ENCODE measurements at places on chromosomes 1 and 21. TPM values are rescaled to one million over a fixed set of nuclear protein-coding genes. Genes with fewer than 3 reads are reported as not detected.

- H3K27ac ChIP-seq, result no peak overlapping the region
- no peak for DNase-seq
- H3K4me3 ChIP-seq, result no peak overlapping the region
- no peaks in the 10 kb centered on the region for H3K27me3 ChIP-seq
Measured at GRCh38 chr1:13817906-13818305, 117.9 kb downstream of the PRDM2 start.

The ADORA1 gene
- 5.2 TPM for total RNA-seq

DNA sequence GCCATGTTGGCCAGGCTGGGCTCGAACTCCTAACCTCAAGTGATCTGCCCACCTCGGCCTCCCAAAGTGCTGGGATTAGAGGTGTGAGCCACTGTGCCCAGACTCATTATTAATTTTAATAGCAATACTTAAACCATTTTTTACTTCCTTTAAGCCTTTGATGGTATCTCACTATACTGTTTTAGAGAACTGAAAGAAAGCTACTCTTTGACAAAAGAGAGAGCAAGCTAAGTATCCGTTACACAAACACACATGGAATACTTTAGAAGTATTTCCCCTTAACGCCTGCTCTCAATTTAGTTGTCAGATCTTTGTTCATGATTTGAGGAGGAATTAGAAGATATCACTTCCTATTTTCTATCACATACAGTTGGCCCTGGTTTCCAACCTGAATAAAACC is 189.4 kb downstream of the COP1 start:
- no peaks in the 10 kb centered on the region for H3K4me1 ChIP-seq
- H3K36me3 ChIP-seq, result peaks cover 6% of the 10 kb centered on the region
- H3K4me3 ChIP-seq, result no peak overlapping the region
- no peak for DNase-seq
- no peaks in the 10 kb centered on the region for H3K27me3 ChIP-seq
- H3K27ac ChIP-seq, result no peak overlapping the region

- no peak overlapping the region for H3K4me3 ChIP-seq
- no peak for DNase-seq
- no peak overlapping the region for H3K27ac ChIP-seq
- no peaks in the 10 kb centered on the region for H3K36me3 ChIP-seq
- no peaks in the 10 kb centered on the region for H3K4me1 ChIP-seq
- H3K27me3 ChIP-seq, result no peaks in the 10 kb centered on the region
Measured at GRCh38 chr1:117899801-117900200, 29.6 kb downstream of the GDAP2 start.

DNA sequence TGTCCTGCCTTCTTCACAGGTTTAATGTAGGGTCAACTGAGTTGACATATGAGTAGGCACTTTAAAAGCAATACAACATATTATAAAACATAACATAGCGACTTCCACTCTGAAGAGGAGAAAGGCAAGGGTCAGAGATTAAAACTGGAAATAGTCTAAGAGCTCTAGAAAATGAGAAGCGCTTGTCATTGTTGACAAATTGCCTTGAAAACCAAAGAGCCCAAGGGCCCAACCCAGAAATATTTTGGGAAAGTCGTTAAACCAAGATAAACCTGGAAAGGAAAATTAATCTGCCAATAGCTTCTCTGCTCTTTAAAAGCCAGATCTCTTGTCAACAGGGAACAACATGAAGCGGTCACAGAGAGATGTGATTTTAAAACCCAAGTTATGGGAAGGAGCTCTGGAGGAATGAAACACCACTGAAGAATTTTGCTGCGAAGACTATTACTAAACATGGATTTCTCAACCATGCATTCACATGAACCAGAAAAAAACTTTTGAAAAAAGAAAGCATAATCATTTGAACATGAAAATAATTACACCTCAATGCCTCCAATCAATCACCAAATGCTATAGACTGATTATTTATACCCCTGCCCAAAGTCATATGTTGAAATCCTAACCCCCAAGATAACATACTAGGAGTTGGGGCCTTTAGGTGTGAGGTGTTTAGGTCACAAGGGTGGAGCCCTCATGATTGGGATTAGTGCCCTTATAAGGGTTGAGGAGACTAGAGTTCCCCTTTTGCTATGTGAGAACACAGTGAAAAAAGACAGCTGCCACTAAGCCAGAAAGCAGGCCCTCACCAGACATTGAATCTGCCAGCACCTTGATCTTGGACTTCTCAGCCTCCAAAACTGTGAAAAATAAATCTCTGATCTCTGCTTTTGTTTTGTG is 33.0 kb upstream of the MTF1 start:
- H3K4me1 ChIP-seq, result no peaks in the 10 kb centered on the region
- no peak overlapping the region for H3K27ac ChIP-seq
- H3K27me3 ChIP-seq, result no peaks in the 10 kb centered on the region
- H3K36me3 ChIP-seq, result no peaks in the 10 kb centered on the region

- H3K27ac ChIP-seq, result no peak overlapping the region
- no peaks in the 10 kb centered on the region for H3K36me3 ChIP-seq
- DNase-seq, result no peak
- H3K4me3 ChIP-seq, result no peak overlapping the region
- H3K4me1 ChIP-seq, result no peaks in the 10 kb centered on the region
Measured at GRCh38 chr21:19557488-19557887, 1153.9 kb upstream of the TMPRSS15 start.

The MLLT11 gene
- total RNA-seq, result 3.7 TPM

The LRRC8D gene
- 4.4 TPM for total RNA-seq

DNA sequence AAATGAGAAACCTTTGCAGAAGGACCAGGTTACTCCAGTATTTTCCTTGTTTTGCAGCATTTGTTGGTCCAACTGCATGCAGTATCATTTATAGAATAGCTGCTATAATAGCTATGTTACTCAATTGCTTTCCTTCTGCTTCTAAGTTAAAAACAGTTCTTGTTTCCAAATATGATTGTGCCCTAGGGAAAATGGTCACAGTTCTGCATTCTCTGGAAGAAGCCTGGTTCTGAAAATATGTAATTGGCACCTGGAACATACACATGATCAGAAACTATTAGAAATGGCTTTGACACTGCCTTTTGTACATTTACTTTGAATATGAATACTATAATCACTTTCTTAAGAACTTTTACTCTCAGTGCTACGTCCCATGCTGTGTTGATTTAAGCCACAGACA is 33.6 kb downstream of the HENMT1 start:
- no peaks in the 10 kb centered on the region for H3K4me1 ChIP-seq
- no peak overlapping the region for H3K4me3 ChIP-seq
- H3K36me3 ChIP-seq, result no peaks in the 10 kb centered on the region
- H3K27me3 ChIP-seq, result no peaks in the 10 kb centered on the region

- H3K27ac ChIP-seq, result no peak overlapping the region
- no peaks in the 10 kb centered on the region for H3K27me3 ChIP-seq
- DNase-seq, result no peak
- no peak overlapping the region for H3K4me3 ChIP-seq
- H3K36me3 ChIP-seq, result no peaks in the 10 kb centered on the region
Measured at GRCh38 chr1:68811806-68812205, 314.9 kb upstream of the DEPDC1 start.

GRCh38 chr1:157101149-157101548 is 1.5 kb upstream of the ETV3L start:
- DNase-seq, result no peak
- no peaks in the 10 kb centered on the region for H3K27me3 ChIP-seq
- no peaks in the 10 kb centered on the region for H3K4me1 ChIP-seq
- H3K27ac ChIP-seq, result no peak overlapping the region
- H3K36me3 ChIP-seq, result no peaks in the 10 kb centered on the region

DNA sequence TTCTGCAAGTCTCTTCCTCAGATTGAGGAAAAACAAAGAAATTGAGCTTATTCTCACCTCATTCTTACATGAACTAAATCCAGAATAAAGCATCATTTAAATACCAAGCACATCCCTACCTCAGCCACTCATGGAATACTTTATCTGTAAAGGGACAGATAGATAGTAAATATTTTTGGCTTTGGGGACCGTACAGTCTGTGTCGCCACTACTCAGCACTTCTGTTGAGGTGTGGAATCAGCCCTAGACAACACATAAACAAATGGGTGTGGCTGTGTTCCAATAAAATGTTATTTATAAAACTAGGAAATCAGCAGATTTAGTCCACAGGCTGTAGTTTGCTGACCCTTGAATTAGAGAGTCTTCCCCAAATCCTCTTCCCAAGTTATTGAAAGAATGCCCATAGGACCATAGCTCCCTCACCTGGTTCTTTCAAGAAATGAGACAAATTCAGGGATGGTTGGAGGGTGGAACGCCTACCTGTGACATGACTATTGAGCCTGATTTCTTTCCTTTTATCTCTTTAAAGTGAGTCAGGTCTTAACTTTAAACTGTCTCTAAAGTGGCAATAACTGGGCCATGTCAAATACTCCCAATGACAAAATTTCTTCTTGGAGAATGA is 878.5 kb downstream of the USP25 start:
- H3K27me3 ChIP-seq, result no peaks in the 10 kb centered on the region
- H3K36me3 ChIP-seq, result no peaks in the 10 kb centered on the region
- no peak overlapping the region for H3K27ac ChIP-seq
- no peak overlapping the region for H3K4me3 ChIP-seq

DNA sequence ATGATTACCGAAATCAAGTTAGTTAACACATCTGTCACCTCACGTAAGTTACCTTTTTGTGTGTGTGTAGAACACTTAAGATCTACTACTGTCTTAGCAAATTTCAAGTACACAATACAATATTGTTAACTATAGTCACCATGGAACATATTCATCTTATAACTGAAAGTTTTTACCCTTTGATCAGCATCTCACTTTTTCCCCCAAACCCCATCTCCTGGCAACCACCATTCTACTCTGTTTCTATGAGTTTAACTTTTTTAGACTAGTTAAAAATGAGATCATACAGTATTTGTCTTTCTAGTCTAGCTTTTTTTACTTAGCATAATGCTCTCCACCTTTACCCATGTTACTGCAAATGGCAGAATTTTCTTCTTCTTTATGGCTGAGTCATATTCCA is 124.7 kb downstream of the RABGAP1L start:
- no peaks in the 10 kb centered on the region for H3K4me1 ChIP-seq
- H3K27ac ChIP-seq, result no peak overlapping the region
- DNase-seq, result no peak
- no peak overlapping the region for H3K4me3 ChIP-seq
- H3K27me3 ChIP-seq, result no peaks in the 10 kb centered on the region

The TMEM52 gene
- 5.9 TPM for total RNA-seq

GRCh38 chr21:40615505-40616376 is 231.2 kb downstream of the DSCAM start:
- DNase-seq, result no peak
- H3K4me3 ChIP-seq, result no peak overlapping the region
- no peak overlapping the region for H3K27ac ChIP-seq
- no peaks in the 10 kb centered on the region for H3K4me1 ChIP-seq
- H3K36me3 ChIP-seq, result no peaks in the 10 kb centered on the region

All from vagina (tissue), 2 donors.